ENCODE measurements at places on chromosomes 4 and X.

DNA sequence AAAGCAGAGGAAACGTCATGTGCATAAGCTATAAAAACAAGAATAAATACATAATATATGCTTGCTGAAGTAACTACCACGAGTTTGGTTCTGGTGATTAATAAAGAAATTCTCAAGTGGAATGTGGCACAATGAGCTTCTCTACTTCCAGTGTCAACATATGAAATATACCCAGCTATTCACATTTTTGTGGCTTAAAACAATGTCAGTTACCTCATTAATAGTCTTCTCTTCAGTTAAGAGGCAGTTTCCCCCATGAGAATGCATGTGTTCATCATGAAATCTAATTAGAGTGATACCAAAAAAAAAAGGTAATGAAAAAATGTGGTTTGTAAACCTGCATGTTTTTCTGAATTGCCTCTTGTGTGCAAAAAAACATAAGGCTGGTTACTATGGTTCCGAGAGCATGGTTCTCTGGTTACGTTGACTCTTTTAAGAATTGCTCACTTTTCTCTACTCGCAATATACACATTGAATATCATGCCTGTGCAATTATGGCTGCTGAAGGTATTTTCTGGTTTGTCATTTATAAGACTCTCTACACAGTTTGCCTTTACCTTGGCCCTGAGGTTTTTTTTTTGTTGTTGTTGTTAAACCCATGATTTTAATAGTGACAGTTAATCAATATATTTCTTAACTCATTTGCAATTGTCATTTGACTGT lies 108.2 kb downstream of the PCDH7 start:
- no peak for DNase-seq

DNA sequence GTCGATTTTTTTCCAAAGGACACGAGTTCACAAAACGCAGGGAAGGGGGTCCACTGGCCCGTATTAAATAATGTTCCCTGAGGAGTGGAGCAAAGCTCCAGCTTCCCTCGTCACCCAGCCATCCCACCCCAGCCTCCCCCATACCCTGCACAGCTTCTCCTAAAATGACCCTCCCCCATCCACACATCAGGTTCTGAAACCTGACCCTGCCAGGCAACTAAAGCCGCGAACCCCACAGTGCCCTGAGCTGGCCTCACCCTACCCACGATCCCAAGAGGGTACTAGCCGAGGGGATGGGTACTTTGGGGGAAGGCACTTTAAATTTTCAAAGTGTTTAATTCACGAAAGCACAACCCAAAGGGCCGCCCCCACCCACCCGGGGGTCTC lies 634 bp downstream of the APOO start:
- DNase-seq = no peak

DNA sequence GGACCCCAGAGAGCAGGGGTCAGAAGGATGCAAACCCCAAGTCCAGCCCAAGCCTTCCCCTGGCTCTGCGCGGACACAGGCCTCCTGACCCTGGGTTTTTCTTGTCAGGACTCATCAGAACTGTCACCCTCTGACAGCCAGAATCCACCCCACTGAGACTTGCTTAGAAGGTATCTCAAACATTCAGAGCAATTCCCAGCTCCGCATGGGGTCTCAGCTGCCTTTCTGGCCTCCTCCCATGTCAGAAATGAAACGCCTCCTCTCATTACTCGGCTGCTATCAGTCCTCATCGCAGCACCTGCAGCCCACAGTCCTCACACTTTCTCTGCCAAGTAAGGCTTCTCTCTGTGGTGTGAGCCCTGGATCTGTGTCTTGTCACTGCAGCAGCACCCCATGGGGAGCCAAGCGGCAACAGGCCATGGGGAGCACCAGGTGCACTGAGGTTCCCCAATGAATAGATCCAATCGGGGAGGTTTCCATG lies 97.8 kb downstream of the WFS1 start:
- DNase-seq = no peak

DNA sequence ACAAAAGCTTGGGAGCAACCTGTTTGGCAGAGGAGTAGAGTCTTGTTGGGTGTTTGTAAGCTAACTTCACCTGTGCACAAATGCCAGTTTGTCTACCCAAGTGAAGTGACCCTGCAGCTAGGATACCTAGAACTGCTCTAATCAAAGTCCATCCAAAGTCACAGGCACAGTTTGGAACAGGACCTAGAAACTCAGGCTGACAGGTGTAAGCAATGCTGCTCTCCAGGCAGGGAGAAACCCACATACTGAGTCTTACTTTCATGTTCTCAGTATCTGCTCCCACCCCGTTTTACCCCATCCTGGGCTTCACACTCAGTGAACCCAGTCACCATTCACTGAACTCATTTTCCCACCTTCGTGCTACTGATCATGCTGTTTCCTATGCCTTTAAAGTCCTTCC lies 40.3 kb downstream of the MAML3 start:
- DNase-seq = no peak

- DNase-seq = no peak
Measured at GRCh38 chr4:96407225-96407624, 567.3 kb downstream of the PDHA2 start.

GRCh38 chrX:101732870-101733269 lies 73.2 kb upstream of the ARMCX2 start:
- DNase-seq = no peak

DNA sequence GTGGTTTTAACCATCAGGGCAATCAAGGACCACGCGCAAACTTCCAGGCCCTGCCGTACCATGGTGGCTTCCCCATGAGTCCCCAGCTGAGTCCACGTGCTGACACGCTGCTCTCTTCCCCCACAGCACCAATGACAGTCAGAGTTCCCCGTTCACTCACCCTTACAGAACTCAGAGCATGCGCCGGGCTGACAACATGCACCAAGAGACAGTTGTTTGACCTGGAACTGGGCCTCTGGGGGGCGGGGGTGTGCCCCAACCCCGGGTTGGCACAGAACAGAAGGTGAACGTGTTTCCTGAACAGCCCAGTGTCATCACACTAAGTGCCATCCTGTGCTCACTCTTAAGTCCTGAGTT lies 29.4 kb downstream of the IRF2 start:
- DNase-seq = no peak

DNA sequence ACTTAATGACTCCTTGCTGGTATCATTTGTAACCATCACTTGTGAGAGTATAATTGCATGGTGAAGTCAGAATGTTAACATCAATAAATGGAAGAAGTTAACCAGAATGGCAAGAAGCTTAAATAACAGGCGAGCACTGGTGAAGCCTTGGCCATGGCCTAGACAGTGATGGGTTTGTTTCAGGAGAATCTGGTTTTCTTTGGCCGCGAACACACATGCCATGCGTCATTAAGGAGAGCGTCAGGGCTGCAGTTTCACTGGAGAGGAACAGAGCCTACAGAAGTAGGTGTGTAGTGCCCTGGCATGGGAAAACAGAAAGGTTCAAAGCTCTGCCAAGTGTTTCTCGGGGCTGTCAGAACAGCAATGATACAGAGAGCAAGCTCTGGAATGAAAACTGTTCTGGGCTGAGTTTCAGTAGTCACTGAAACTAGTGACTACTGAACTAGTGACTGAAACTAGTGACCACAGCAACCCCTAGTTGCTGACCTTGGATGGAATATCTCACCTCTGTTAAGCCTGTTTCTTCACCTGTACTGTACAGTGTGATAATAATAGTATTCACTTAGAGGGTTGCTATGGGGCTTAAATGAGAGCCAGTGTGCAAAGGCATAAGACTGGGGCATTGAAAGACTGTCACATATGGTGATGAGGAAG lies 93.8 kb downstream of the C4orf51 start:
- no peak for DNase-seq

GRCh38 chr4:108596344-108596743 lies 24.0 kb upstream of the RPL34 start:
- DNase-seq = no peak

DNA sequence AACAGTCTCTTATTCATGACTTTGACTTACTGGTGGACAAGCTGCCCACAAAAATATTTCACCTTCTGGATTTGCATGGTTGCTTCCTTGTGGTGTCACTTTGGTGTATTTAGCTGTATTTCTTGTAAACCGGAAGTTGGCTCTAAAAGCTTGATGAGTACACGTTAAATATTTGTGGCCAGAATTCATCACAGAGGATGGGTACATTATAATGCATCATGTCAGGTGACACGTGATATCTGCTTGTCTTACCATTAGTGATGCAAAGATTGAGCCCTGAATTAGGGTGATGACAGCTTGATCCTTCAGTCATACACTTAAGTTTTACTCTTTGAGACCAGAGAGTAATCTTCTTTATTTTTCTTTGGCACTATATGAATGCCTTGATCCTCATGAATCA lies 188.3 kb upstream of the RPS6KA3 start:
- no peak for DNase-seq

Measured in CD4-positive, alpha-beta T cell treated with Interleukin-12 subunit alpha and Interleukin-12 subunit beta, for 1 hour (primary cell).